NCI-H774 (cell line): ENCODE measurements at places on chromosomes 3 and 15.

DNA sequence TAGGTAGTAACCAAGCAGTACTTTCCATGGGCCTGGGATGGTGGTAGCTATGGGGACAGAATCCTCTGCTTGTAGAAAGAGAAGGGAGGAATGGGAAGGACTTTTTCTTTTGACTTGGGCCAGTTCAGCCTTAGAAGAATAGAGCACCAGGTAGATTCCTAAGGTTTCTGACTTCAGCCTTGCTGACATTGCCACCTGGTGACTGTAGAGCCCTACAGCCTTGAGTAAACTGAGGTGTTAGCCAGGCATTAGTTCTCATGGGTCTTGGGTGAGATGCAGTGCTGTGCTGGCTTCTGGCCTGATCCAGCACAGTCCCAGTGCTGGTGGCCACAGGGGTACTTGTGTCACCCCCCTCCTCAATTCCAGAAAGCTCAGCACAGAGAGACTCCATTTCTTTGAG lies 171.1 kb downstream of the ZBBX start:
- DNase-seq = no peak

DNA sequence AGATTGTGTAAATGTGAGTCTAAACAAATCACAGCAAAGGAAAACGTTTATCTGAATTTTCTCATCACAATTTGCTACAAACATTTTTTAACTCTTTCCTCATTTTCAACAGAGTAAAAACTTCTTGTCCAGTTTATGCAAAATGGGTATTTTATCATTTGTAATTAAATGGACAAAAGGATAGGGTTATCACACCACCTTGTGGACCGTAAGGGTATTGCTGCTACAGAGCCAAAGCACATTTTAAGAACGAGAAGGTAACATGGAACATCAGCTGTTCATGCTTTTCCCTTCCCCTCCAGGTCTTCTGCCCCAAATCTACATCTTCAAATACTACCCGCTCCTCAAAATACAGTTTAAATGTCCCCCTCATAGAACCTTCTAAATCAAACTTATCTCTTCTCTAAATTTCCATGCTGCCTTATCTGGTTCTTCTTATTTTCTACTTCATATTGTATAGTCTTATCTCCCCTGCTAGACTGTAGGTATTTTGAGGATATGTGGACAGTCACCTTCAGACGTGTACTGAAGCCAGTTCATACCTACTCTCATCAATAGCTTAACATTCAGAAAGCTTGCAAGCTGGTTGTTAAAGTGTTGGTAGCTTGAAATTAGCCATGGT lies 12.8 kb upstream of the SETMAR start:
- DNase-seq = peak; percentile 19

DNA sequence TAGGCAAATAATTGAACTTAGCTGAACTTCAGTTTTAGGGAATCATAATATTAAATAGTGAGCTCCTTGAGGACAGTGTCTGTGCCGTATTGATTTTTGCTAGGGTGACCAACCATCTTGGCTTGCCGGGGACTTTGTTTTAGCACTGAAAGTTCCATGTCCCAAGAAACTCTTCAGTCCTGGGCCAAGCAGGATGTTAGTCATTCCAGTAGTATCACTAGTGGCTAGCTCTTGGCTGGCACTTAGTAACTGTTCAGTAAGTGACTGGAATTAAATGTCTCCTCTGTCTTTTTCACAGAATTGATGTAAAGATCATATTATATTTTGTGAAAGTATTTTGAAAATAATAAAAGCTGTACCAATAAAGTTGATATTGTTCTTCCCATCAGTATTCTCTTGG lies 42.3 kb downstream of the RSRC1 start:
- DNase-seq = no peak

DNA sequence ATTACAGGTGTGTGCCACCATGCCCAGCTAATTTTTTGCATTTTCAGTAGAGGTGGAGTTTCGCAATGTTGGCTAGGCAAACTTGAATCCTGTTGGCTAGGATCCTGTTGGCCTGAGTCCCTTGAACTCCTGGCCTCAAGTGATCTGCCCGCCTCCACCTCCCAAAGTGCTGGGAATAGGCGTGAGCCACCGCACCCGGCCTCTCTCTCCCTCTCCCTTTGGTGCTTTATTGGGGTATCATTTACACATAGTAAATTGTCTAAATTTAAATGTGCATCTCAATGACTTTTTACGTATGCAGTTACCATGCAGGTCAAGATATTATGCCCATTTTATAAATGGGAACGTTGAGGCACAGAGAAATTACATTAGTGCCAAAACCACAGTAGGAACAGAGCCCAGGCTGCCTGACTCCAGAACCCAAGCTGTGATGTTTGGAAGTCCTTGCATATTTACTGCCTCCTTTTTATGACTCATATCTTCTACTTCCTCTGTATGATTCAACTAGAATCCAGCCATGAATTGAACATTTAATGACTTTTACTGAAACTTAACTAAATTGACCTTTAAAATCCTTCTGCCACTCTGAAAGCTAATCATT lies 34.0 kb upstream of the RPP14 start:
- DNase-seq = no peak

GRCh38 chr15:80854104-80854503 lies 74.9 kb downstream of the CEMIP start:
- DNase-seq = no peak

DNA sequence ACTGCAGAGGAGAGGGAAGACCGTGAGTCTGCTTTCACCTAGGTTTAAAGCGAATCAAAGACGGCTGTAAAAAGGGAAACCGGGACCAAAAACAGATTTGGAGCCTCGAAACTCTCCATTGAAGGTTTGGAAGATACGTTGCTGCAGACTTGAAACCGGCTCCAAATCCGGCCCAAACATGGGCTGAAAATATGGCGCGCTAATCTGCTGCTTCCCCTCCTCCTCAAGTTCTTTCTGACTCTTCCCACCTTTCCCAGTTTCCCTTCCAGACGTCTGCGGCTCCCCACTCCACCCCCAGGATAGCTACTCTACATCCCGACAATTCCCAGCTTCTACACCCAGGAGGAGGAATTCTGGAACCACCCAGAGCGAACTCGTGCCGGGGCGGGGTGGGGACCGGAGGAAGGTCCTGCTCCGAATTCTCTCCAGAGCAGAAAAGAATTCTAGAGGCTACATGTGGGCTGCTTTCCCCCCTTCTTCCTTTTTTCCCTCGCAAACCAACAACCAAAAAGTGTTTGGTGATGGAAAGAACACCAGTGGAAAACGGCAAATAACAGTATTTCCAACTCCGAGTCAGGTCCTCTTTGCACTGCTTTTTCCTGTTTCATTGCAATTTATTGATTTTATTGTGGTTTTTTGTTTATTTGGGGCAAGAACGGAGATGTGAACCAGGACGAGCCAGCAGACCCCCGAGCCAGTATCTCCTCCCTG lies 8.5 kb downstream of the EOMES start:
- no peak for DNase-seq

DNA sequence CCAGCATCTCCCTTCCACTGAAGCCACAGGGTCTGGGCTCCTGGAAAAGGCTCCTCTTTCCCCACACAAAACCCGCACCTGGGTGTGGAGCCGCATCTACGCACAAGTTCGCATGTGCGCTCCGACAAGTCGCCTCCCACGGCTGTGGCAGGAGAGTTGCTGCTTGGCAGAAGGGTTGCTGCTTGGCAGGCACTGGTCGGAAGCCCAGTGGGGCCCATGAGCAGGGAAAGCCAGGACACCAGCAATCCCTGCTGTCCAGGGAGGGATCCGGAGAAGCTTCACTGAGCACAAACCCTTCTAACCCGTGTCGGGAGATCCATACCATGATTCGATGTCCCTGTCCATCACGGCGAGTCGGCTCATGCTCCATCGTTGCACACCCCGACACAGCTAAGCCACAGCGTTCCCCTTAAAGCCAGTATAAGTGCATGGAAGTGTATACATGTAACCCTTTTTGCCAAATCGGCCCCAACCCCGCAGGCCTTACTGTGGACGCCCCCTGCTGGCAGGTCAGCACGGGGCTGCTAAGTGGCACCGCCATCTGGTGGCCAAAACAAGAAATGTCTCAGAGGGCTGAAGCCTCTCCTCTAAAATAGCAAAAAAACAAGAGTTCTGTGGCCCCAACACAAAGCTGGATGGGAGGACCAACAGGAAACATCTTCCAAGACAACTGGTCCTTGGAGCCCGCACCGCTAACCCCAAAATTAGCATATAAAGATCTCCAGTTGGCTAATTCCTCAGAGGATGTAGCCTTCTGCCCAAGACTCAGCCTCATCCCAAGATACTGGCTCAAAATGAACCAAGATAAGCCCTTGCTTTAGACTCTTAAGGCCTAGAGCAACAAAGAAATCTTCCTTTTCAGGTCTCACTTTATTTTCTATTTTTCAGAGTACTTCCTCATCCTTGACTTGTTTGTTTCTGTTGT lies 8.3 kb downstream of the ANKRD63 start:
- DNase-seq = peak; percentile 66

DNA sequence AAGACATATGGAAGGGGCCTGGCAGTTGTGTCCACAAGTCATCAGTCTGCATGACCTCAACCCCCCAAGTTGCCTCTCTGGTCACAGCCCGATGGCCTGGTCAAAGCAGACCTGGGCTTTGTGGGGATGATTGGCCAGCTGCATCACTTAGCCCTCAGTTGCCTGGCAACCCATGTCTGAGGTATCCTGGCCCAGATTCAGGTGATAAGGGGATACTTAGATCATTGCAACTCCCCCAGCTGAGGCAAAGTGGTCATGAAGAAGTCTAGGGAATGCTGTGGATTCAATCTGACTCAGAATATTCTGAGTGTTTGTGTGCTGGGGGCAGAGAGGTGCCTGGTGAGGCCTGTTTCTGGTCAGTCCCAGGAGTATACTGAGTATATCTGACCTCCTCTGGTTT lies 5.0 kb downstream of the GPR156 start:
- DNase-seq = no peak
